Fibroblast of villous mesenchyme (primary cell): ENCODE measurements at places on chromosomes 4 and X. TPM values are rescaled to one million over a fixed set of nuclear protein-coding genes. Genes with fewer than 3 reads are reported as not detected.

The STBD1 gene
- 5.8 and 6.9 TPM in 2 replicates for total RNA-seq

The TMEM35A gene
- 0.86 and 1.9 TPM in 2 replicates for total RNA-seq

The PLS3 gene
- 271 and 323 TPM in 2 replicates for total RNA-seq

The CFI gene
- total RNA-seq = 17.3 and 18.4 TPM in 2 replicates

The PHOX2B gene
- total RNA-seq = not detected in 2 replicates

The GUCY1B1 gene
- total RNA-seq = 1.7 and 1.9 TPM in 2 replicates

The WWC2 gene
- total RNA-seq = 42.2 and 100 TPM in 2 replicates

DNA sequence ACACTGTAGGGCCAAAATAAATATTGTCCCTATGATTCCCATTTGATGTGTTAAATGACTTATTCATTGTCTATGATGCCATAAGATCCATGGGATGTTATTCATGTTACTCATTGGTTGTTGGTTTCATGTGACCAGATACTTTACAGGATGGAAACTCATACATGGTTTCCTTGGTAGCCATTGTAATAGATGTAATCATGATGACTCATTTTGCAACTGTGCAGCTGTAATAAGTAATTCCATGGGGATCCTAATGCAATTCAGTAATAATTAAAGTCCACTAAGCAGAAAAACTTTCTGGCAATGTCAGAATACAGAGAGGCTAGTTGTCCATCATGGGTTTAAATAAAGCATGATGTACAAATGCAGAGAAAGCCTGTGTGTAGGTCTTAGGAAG, 389.7 kb upstream of the NR3C2 start:
- peak; percentile 13 for DNase-seq

DNA sequence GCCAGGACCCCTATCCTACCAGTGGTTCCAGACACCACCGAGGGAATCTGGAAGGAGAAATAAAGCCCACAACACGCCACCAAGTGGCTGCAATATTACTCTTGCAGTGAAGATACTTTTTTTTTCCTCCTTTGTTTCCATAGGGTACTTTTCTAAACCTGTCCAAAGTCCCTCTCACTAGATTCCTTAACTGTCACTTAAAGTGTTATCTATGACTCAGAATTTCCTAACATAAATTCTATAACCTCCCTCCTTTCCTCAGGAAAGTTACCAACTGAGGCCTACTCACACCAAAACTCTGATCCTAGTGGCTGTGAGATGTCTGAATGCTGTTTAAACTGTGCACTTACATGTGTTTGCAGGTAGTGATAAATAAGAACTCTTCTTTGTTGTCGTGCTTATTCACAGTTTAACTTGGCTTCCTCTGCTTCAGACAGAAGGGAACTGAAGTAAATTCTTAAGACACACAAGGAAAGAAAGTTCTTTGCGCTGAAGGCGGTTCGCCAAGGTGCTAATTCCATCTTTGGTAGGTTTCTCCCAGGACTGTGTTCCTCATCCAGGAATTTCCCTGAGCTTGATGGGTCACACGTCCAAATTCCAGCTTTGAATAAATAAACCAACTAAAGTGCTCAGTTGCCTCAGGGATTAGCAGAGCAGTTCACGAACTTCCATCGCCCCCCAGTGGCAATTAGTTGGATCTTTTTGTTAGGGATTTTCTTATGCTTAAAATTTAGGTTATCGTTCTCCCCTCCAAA, 10.7 kb upstream of the HCCS start:
- DNase-seq = peak; percentile 68

- DNase-seq = no peak
These were observed 677.3 kb downstream of the FSTL5 start for GRCh38 chr4:161486461-161486860.

GRCh38 chr4:1246111-1246881, 2.6 kb downstream of the CTBP1 start:
- peak; percentile 20 for DNase-seq

DNA sequence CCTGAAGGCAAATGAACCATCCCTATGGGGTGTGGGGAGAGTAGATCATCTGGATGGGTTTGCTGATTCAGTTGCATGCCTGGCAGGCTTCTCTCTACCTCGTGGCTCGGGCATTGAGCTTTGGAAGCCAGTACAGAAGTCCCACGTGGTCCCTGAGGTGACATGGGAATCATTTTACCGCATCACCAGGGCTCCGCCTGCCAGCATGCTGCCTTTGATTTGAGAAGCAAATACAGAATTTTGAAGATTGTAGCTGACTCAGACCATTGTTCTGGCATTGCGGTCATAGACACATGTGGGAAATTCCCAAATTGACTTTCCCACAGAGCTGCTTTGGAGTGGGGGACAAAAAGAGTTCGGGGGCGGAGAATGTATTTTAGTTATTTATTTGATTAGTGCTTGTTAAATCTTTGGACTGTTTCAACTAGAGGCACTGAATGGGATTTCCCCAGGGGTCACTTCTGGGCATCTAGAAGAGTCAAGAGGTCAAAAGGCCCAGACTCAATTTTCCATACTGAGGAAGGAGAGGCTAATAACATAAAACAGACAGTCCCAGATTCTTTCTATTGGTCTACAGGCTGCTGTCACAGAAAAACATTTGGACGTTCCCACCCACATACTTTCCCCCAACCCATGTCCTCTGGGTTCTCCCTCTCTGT, 79.3 kb downstream of the NHSL2 start:
- DNase-seq = peak; percentile 8

DNA sequence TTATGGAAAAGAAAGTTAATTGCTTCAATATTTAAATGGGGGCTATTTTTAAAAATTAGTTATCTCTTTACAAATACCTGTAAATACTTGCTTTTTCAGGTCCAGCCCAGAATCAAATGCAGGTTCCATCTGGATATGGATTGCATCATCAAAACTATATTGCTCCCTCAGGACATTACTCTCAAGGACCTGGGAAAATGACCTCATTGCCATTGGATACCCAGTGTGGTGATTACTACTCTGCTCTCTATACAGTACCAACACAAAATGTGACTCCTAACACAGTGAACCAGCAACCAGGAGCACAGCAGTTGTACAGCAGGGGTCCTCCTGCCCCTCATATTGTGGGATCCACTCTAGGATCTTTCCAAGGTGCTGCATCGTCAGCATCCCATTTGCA, 29.2 kb downstream of the SEC24B start:
- no peak for DNase-seq

GRCh38 chr4:112817933-112818593, 181.1 kb downstream of the LARP7 start:
- peak; percentile 82 for DNase-seq

DNA sequence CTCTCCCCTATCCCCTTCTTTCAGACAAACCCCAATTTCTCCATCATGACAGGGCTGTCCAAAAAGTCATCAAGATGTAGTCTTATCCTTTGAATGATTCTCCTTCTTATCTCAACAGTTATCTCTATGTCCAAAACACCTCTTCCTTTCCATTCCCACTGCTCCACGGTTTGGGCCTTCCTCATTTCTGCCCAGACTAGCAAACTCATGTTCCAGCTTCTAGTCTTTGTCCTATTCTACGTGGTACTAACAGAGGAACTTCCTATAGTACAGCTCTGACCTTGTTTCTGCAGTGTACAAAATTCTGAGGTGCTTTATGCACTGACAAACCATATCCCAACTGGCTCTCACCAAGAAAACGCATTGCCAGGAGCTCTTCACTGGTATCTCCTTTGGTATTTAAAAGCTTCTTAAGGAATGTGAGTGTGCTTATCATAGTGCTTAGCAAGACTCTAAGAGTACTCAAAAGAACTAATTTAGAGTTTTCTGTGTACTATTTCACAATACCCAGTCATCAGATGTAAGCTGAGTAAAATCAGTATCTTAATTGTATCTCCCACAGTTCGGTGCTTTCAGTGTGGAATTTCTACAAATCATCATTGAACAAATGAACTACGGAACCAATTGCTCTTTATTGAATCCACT, 65.5 kb downstream of the MAML3 start:
- peak; percentile 83 for DNase-seq

DNA sequence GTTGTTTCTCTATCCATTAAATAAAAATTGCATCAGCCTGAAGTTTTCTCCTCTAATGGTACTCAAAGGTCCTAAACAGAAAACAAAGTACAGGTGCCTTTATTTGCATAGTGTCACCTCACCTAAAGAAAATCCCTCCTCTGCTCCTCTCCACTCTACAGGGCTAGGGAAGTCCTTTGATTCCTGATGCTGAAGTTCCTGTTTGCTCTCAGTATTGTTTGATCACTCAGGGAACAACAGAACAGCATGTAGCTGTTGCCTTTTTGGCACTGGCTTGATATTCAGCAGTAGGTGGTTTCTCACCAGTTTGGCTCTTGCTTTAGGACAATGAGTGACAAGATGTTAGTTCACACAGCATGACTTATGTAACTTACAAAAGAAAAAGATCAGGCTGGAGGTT, 156.2 kb upstream of the SLC7A11 start:
- DNase-seq = no peak
